ENCODE measurements at places on chromosomes 7 and 10.
A peak's percentile ranks its signal among the peaks of the same experiment; 100 is the strongest.

- no peak for DNase-seq
These were observed 331.7 kb upstream of the ZMIZ1 start for GRCh38 chr10:78736926-78737630.

- DNase-seq: no peak
These were observed 78.4 kb upstream of the DUSP5 start for GRCh38 chr10:110419265-110419664.

DNA sequence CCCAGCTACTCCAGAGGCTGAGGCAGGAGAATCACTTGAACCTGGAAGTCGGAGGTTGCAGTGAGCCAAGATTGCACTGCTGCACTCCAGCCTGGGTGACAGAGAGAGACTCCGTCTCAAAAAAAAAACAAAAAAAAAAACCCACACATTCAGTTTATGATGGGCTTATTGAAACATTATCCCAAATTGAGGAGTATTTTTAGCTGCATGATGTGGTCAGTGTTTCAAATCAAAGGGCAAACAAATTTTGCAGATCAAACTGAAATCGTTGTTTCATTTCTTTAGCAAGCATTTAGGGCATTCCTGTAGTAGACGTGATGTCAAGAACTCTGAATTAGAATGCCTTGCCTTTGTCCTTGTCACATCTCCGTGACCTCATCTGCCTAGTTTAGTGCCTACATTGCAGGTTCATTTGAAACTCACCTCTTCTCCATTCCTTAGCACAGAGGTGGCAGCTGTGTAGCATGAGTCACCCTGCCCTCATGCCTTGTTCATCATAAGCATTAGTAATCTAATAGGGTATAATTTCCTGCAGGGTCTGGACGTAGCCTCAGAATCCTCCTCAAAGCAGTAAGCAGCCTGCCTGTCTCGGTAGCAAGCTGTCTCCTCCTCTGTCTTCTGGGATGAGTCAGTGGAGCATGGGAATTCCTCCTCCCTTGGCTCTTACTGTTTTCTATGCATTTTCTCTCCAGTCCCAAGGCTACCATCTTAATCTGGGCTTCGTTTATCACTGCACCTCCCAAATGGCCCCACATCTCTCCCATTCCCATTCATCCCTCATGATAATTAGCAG, 73.8 kb downstream of the CUL1 start:
- DNase-seq: no peak

- DNase-seq: peak; percentile 42
These were observed 39.7 kb upstream of the ENO4 start for GRCh38 chr10:116809483-116810119.

- DNase-seq: no peak
These were observed 48.5 kb upstream of the OSBPL3 start for GRCh38 chr7:25028370-25029021.

GRCh38 chr7:30563326-30563942, 31.2 kb upstream of the GARS1 start:
- DNase-seq: no peak

GRCh38 chr10:76309741-76310587, 878.5 kb downstream of the LRMDA start:
- DNase-seq: no peak

All from endothelial cell (in vitro differentiated cells).